ENCODE measurements at places on chromosomes 7 and 10. TPM values are rescaled to one million over a fixed set of nuclear protein-coding genes. Genes with fewer than 3 reads are reported as not detected.

The HOXA11 gene
- not detected for total RNA-seq

The GIMAP4 gene
- total RNA-seq, result 13.8 TPM

The BMPER gene
- total RNA-seq, result not detected

The ANKRD1 gene
- total RNA-seq, result not detected

The TAC1 gene
- not detected for total RNA-seq

The PLPP4 gene
- total RNA-seq, result not detected

The LRRD1 gene
- not detected for total RNA-seq

The ECD gene
- total RNA-seq, result 59.1 TPM

The H2BK1 gene
- total RNA-seq, result 1.6 TPM

The PRSS37 gene
- total RNA-seq, result not detected

The CRHR2 gene
- not detected for total RNA-seq

Measured in CD8-positive, alpha-beta T cell (primary cell).